ENCODE measurements at places on chromosomes 16 and 17.

DNA sequence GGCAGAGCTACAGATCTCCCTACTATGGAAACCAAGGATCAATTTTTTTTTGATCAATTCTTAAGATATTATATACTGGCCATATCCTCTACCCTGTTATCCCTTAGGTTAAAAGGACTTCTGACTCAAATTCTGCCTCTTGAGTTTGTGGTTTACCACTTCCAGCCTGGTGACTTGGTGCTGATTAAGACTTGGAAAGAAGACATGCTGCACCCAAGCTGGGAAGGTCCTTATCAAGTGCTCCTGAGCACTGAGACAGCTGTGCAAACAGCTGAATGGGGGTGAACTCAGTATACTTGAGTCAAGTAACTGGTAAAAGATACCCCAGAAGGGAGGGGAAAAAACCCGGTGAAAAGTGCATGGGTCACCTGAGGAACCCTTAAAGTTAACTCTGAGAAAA, 20.5 kb upstream of the SPACA3 start:
- DNase-seq = no peak

GRCh38 chr17:42659079-42659931, at the start of gene TUBG2:
Gene TUBG2, plus strand, starts transcription at chr17:42659284. Its CDS starts 220 bp downstream, at chr17:42659504.
- DNase-seq = peak; percentile 98

DNA sequence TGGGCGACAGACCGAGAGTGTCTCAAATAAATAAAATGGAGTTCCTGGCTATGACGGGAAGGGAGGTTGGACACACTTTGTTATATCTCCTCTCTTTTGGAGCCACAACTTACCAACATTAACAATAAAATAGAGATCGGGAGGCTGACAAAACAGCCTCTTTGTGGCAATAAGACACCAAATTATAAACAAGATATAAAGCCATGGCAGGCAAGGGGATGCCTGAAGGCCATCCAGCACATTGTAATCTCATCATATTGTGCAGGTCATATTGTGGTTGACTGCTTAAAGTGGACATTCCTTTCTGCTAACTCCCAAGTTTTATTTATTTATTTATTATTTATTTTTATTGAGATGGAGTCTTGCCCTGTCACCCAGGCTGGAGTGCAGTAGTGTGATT, 59.9 kb upstream of the MGAT5B start:
- no peak for DNase-seq

DNA sequence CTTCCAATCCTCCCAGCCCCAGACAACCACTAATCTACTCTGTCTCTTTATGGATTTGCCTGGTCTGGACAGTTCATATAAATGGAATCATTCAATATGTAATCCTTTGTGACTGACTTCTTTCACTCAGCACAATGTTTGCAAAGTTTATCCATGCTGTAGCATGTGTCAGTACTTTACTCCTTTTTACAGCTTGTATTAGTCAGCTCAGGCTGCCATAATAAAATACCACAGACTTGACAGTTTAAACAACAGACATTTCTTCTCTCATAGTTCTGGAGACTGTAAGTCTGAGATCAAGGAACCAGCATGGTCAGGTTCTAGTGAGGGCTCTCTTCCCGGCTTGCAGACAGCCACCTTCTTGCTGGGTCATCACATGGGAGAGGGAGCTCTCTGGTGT, 41.3 kb downstream of the GPRC5B start:
- peak; percentile 44 for DNase-seq

GRCh38 chr17:82875407-82875856, 35.6 kb upstream of the ZNF750 start:
- DNase-seq = peak; percentile 93

DNA sequence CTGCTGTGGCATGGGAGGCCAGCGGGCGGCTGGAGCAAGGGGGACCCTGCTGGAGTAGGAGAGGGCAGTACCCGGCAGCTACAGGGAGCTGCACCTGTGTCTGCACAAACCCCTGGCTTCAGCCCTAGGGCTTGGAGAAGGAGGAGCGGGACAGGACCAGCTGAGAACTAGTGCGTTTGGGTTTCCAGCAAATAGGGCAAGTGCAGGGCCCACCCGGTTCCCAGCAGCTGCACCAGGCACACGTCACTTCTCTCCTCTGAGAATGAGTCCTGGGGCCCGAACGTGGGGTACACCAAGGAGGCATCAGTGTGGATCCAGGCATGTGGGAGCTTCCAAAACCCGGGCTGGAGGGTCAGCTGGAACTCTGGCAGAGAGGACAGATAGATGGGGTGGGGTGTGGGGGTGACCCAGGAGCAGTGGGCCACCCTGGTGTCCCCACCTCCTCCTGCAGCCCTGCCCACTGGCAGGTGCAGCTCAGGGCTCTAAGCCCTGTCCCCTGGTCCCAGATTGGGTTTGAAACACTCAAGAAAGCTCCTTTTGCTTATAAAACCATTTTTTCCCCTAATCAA, 5.6 kb downstream of the C16orf89 start:
- no peak for DNase-seq

DNA sequence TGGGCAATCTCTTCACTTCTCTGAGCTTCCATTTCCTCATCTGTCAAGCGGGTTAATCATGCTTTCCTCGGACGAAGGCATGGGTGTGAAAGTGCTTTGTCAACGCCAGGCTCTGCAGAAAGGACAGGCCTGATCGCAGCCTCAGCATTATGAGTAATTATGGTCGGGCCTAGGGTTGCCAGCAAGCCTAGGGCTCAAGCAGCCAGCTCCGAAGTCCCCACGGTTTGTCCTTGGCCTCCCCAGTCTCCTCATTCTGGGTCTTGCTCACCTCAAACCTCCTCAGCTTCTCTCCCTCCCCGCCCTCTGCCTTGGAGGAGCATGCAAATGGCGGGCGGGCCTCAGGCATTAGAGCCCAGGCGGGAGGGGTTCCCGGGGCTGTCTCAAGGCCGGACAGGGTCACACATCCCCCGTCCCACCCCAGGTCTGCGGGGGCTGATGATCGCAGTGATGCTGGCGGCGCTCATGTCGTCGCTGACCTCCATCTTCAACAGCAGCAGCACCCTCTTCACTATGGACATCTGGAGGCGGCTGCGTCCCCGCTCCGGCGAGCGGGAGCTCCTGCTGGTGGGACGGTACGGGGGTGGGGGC, 10.2 kb upstream of the FAM83G start:
- no peak for DNase-seq

- DNase-seq = no peak
Observed at GRCh38 chr16:87834668-87835473, 34.4 kb downstream of the SLC7A5 start.

DNA sequence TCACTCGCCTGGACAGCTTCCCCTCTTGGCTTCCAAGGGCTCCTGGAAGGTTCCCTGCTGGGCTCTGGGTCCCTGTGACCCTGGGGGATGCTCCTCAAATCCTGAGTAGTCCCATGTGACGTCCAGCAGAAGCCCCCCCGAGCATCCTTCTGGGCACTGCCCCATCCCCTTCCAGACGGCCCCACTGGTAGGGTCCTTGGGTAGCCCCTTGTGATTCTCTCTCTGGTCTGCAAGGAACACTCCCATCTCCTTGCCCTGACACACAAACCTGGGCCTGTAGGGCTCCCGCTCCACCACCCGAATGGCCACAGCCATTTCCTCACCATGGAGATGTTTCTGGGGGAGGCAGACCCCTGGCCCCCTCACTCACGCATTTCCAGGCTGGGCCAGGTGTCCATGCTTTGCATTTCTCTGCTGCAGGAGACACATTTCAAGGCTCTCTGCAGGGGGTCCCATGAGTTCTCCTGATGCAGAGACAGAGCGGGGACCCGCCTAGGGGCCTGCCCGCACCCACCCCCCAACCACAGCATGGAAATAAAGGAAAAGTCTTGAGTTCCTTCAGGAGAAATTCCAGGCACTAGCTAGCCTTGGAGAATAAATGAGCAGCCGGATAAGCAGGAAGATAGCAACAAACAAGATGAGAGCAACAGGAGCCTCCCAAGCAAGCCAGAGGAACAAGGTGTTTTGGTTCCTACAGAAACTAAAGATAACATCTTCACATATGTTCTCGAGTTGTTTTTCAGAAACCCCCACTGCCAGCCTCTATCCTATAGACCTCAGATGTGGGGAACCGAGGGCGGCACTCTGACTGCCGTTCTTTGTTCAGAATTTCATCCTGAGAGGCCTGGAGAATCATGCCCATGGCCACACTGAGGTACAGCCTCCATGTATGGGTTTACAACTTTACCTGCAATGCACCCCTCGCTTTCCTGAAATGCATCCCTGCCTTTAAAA, 128.8 kb downstream of the MGAT5B start:
- DNase-seq = no peak

DNA sequence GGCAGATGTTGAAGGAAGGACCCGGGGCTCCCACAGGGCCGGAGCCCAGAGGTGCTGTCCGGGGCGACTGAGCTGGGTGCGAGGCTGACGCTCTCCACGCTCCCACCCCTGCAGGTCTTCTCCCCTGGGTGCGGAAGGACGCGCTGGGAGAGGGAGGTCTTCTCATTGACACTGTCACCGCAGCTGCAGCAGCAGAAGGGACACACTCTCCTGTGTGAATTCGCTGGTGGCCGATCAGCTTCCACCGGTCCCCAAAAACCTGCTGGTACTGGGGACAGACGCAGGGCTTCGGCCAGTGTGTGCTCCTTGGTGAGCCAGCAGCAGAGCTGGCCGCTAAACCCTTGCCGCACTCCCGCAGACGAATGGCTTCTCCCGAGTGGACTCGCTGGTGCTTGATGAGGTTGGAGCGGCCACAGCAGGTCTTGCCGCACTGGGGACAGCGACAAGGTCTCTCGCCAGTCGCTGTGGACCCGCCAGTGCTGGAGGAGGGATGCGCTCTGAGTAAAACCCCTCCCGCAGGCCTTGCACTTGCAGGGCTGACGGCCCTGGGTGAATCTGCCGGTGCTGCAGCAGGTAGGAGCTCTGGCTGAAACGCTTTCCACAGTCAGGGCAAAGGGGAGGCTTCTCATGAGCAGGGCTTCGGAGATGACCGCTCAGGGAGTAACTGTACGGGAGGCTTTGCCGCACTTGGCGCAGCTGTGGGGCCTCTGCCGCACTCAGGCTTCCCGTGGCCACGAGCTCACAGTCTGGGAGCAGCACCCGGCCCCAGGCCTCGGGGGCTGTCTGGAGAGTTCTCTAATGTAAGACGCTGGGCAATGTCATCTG, 6.2 kb downstream of the ZNF843 start:
- DNase-seq = peak; percentile 45

DNA sequence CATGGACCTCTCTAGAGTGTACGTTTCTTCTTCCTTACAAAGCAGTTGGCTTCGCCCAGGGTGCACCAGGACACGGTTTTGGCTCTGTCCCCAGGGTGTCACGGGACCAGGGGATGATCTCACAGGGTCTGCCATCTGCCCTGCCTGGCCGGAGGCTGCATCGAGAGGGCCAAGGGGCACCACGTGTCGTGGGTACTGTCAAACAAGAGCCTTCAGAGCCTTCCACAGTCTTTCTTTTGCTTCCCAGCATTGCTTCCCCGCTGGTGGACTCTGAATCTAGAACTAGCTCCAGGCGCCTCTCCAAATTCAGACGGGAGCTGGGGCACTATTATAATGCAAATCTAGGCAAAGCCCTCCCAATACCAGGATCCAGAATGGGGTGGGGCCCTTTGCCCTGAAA, 47.9 kb downstream of the MAPT start:
- DNase-seq = no peak

DNA sequence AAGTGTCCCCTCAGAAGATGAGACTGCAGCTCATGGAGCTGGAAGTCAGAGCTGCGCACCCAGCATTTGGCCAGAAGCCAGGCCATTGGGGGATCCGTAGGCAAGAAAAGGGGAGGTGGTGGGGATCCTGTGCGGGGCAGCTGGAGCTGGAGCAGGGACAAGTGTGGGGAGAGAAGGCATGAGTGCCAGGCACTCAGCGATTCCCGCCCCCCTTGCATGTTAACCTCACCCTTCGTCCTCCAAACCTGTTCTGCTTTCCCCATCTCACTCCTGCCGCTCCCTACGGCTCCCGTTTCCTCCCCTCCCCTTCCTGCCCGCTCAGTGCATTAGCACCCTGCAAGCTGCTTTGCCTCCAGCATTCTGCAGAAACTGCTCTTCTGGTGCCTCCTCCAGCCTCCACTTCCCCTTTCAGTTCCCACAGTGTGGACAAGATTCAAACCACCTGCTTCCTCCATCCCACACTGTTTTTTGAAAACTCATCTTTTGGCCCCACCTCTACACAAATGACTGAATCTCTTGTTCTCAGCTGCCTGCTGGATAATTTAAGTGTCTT, 5.6 kb downstream of the ALOX15 start:
- no peak for DNase-seq

- no peak for DNase-seq
Observed at GRCh38 chr17:44197980-44198720, 1.5 kb downstream of the ATXN7L3 start.

- no peak for DNase-seq
Observed at GRCh38 chr16:22189473-22190080, 16.5 kb upstream of the EEF2K start.

DNA sequence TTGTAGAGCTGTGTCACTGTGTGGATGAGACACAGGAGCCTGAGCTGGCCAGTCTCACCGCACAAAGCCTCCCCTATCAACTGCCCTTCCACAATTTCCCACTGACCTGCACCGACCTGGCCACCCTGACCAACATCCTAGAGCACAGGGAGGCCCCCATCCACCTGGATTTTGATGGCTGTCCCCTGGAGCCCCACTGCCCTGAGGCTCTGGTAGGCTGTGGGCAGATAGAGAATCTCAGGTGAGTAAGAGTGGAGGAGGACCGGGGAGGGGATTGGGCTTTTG, 37.4 kb downstream of the NLRC5 start:
- DNase-seq = no peak

DNA sequence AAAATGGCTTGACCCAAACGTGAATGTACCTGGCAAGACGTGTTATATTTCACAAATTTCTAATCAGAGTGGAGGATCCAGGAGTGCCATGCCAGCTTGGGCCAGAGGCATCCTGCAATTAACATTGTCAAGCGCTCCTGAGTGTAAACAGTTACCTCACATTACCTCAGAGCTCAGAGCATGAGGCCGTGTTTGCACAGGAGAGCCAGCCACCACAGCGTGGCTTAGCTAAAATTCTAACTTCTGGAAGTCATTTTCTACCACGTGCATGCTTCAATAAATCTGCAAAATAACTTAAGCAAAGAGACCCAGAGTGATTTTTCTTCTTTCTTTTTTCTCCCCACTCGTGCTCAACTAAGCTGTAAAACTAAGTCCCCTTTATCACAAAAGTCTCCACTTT, 769.0 kb downstream of the KCNJ2 start:
- no peak for DNase-seq

DNA sequence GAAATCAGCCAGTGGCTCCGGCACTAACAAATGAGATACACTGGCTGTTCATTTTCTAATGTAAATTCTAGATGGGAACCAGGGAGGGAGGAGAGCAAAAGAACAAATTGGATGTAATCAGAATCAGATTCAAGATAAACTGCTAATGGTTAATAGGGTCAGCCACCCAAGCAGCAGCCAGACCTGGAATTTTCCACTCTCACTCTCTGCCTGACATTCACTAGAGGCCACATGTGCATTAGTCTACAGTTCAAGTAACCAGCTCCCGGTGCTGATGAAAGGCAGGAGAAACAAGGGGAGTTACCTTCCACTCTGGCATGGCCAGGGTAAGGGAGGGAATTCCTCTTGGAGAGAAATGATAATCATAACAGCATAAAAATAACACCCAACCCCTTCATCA, 597.7 kb downstream of the TOX3 start:
- DNase-seq = peak; percentile 56

DNA sequence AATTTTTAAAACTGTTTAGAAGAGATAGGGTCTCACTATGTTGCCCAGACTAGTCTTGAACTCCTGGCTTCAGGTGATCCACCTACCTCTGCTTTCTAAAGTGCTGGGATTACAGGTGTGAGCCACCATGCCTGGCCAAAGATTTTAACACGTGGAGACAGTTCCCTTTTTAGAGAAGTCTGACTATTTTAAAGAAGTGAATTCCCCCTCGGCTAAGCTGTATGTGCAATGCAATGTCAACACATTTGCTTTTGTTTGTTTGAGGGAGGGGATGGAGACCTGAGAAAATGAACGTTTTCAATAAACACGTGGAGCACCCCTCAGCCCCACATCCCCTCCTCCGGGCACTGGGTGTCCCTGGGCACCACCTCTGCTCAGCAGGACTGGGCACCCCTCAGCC, 14.3 kb upstream of the RNPS1 start:
- DNase-seq = no peak
